Mammary epithelial cell (primary cell): ENCODE measurements at places on chromosomes 16 and 17. TPM values are rescaled to one million over a fixed set of nuclear protein-coding genes. Genes with fewer than 3 reads are reported as not detected.

Gene CRISPLD2
- total RNA-seq, result 0.83 TPM

Gene TPSG1
- total RNA-seq, result not detected

Gene NR1D1
- total RNA-seq, result 2.0 TPM

Gene FBXL16
- 0.33 TPM for total RNA-seq

Gene CA7
- total RNA-seq, result not detected

Gene ADAMTS18
- total RNA-seq, result not detected in 2 replicates

Gene TBC1D3B
- 9.5 and 12.7 TPM in 2 replicates for total RNA-seq

Gene CCDC40
- total RNA-seq, result 2.7 TPM

Gene GRAPL
- not detected in 2 replicates for total RNA-seq

Gene COX10
- total RNA-seq, result 18.2 TPM

Gene CES3
- total RNA-seq, result 1.3 TPM

Gene NEUROD2
- not detected for total RNA-seq

Gene COPS3
- total RNA-seq, result 69.5 TPM

Gene PARN
- total RNA-seq, result 30.2 and 34.3 TPM in 2 replicates

Gene ATP2C2
- 0.19 TPM in 1 of 2 replicates, not detected in the other for total RNA-seq

Gene IFI35
- 6.7 TPM for total RNA-seq

Gene FAM171A2
- total RNA-seq, result 1.3 and 4.0 TPM in 2 replicates

Gene ADAM11
- total RNA-seq, result 0.17 TPM

Gene CCDC43
- 36.4 and 46.8 TPM in 2 replicates for total RNA-seq

Gene ABCC12
- total RNA-seq, result not detected in 2 replicates

Gene ABCC3
- 80.7 and 86.6 TPM in 2 replicates for total RNA-seq

Gene PEMT
- 34.5 and 57.1 TPM in 2 replicates for total RNA-seq

Gene RPS6KB1
- 16.8 TPM for total RNA-seq

Gene TPSD1
- not detected in 2 replicates for total RNA-seq

Gene MT4
- not detected in 2 replicates for total RNA-seq

Gene TSPAN10
- 1.7 TPM for total RNA-seq

Gene CD300E
- not detected in 2 replicates for total RNA-seq

Gene MYL4
- not detected for total RNA-seq

Gene EPX
- total RNA-seq, result not detected

Gene CCL5
- not detected for total RNA-seq

Gene WDR81
- 13.2 and 17.8 TPM in 2 replicates for total RNA-seq

Gene CSH1
- not detected in 2 replicates for total RNA-seq

Gene GPS2
- 29.7 TPM for total RNA-seq

Gene PPM1D
- total RNA-seq, result 9.5 TPM

Gene TCAP
- 0.42 and 0.43 TPM in 2 replicates for total RNA-seq

Gene DOC2A
- 0.80 and 0.89 TPM in 2 replicates for total RNA-seq

Gene FOXL1
- total RNA-seq, result 2.2 TPM

Gene FA2H
- total RNA-seq, result not detected

Gene OR3A3
- not detected in 2 replicates for total RNA-seq

Gene CHST5
- total RNA-seq, result 0.21 and 0.24 TPM in 2 replicates

Gene ATP1B2
- not detected for total RNA-seq

Gene SHISA9
- total RNA-seq, result 60.5 TPM

Gene LHX1
- not detected in 2 replicates for total RNA-seq

Gene SMPD3
- total RNA-seq, result not detected in 2 replicates

Gene FBRS
- 20.7 TPM for total RNA-seq

Gene TBC1D3C
- not detected for total RNA-seq

Gene USP31
- 36.2 TPM for total RNA-seq

Gene GNGT2
- not detected for total RNA-seq

Gene WSCD1
- not detected in 2 replicates for total RNA-seq

Gene SLC46A1
- total RNA-seq, result 12.6 and 15.3 TPM in 2 replicates

Gene ACE
- total RNA-seq, result 3.0 TPM

Gene XAF1
- 0.43 and 0.71 TPM in 2 replicates for total RNA-seq

Gene NKD1
- total RNA-seq, result 0.35 and 0.61 TPM in 2 replicates

Gene TM4SF5
- not detected for total RNA-seq

Gene SETD1A
- 8.5 TPM for total RNA-seq

Gene CRHR1
- total RNA-seq, result not detected in 2 replicates
